ENCODE measurements at places on chromosomes 1 and 21. TPM values are rescaled to one million over a fixed set of nuclear protein-coding genes. Genes with fewer than 3 reads are reported as not detected.

PROX1 gene
- polyA plus RNA-seq: 1.1 TPM

ATP8B2 gene
- 3.9 TPM for polyA plus RNA-seq

CENPF gene
- polyA plus RNA-seq: 1.3 TPM

MORC3 gene
- polyA plus RNA-seq: 9.4 TPM

TTC24 gene
- not detected for polyA plus RNA-seq

Data from small intestine (tissue), 16 donors.